ENCODE measurements at places on chromosomes 4 and X.
A peak's percentile ranks its signal among the peaks of the same experiment; 100 is the strongest.

DNA sequence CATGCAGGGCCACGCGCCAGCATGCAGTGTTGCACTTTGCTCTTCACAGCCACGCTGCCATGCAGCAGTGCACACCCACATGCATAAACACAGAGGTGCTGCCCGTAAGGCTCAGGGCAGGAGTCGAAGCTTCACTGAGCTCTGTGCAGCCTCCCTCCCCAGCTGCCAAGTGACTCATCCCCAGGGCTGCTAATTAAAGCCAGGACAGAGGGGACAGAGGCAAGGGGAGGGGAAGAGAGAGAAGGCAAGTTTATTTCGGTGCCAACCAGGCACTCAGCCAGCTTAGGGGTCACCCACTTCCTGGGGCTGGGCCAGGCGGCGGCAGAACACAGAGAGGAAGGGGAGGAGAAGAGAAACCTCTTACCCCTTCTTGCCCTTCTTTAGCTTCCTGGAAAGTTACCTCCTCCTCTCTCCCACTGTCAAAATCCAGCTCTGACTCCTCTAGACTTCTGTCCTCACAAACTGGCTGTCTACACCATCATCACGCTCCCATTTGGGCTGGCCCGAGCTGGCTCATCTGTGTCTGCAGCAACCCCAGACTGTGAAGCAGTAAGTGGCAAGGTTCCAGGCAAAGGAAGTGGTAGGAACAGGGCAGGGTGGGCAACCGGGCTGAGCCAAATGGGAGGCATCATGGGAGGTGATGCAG is 6.2 kb upstream of the IQSEC2 start:
- H3K27ac ChIP-seq, result peak overlapping the region; percentile 31
- H3K27me3 ChIP-seq, result peaks cover 11% of the 10 kb centered on the region
- peaks cover 16% of the 10 kb centered on the region for H3K4me1 ChIP-seq

- no peak overlapping the region for H3K4me3 ChIP-seq
- no peak for DNase-seq
- no peak overlapping the region for H3K27ac ChIP-seq
- H3K36me3 ChIP-seq, result no peaks in the 10 kb centered on the region
- no peaks in the 10 kb centered on the region for H3K27me3 ChIP-seq
Measured at GRCh38 chr4:175440786-175441185, 371.3 kb downstream of the GPM6A start.

GRCh38 chr4:1247864-1248244 is 1.1 kb downstream of the CTBP1 start:
- no peaks in the 10 kb centered on the region for H3K27me3 ChIP-seq
- peaks cover 24% of the 10 kb centered on the region for H3K4me1 ChIP-seq
- peak overlapping the region; percentile 86 for H3K4me3 ChIP-seq
- peak overlapping the region; percentile 68 for H3K27ac ChIP-seq
- DNase-seq, result peak; percentile 97
- peaks cover 7% of the 10 kb centered on the region for H3K36me3 ChIP-seq

DNA sequence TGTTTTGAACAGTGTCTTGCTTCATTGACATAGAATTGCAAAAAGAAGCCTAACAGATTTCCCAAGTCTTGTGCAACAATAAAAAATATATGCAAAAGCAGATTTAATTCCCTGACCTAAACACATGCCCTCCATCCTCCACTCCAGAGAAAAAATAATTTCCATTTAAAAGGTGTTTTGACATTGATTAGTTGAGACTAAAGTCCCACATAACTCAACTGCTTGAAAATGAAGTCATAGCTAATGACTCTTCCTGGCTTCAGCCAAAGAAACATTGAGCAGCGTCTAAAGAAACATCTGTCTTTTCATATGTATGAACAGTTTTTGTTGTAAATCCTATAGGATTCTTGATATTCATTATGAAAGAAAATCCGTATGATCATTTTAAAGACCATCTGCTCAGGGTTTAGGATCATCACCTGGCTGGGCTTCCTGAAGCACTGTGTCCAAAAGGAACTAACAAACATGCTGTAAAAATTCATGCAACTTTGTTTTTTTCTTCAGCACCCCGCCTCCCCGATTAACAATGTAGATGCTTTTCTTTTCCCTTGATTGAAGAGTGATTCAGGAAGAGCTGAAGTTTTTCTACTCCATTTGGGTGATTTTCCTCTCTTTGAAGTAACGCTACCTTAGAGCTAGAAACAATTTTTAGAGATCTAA is 273.4 kb downstream of the HS3ST1 start:
- no peak overlapping the region for H3K4me3 ChIP-seq
- H3K36me3 ChIP-seq, result no peaks in the 10 kb centered on the region
- H3K4me1 ChIP-seq, result no peaks in the 10 kb centered on the region
- no peaks in the 10 kb centered on the region for H3K27me3 ChIP-seq

DNA sequence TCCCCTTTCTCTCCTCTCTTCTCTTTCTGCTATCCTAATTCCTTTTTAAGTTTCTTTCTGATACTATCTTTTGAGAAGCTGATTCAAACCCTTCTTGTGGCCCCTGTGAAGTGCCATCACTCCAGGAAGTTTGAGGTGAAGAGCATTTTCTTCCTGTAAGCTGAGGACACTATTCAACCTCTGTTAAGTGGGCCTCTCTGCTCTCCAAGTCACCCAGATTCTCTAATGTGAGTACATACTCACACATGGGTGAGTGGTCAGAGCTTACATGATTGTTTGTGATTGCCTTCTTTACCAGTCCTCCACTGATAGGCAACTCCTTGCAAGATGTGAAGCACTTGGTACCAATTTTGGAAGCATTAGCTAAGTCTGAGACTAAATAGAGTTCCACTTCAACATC is 18.4 kb upstream of the SMIM10L2A start:
- H3K27ac ChIP-seq, result no peak overlapping the region
- H3K4me1 ChIP-seq, result no peaks in the 10 kb centered on the region
- H3K27me3 ChIP-seq, result no peaks in the 10 kb centered on the region
- DNase-seq, result no peak

GRCh38 chr4:37438564-37439279 is 194.2 kb downstream of the NWD2 start:
- no peaks in the 10 kb centered on the region for H3K4me1 ChIP-seq
- no peak for DNase-seq
- H3K27me3 ChIP-seq, result no peaks in the 10 kb centered on the region
- H3K4me3 ChIP-seq, result no peak overlapping the region

- H3K27me3 ChIP-seq, result no peaks in the 10 kb centered on the region
- peak overlapping the region; percentile 57 for H3K27ac ChIP-seq
- no peak overlapping the region for H3K4me3 ChIP-seq
- no peaks in the 10 kb centered on the region for H3K36me3 ChIP-seq
- no peaks in the 10 kb centered on the region for H3K4me1 ChIP-seq
- peak; percentile 52 for DNase-seq
Measured at GRCh38 chr4:182604161-182604622, 313.0 kb downstream of the DCTD start.
